ENCODE measurements at places on chromosomes 11 and 22.

DNA sequence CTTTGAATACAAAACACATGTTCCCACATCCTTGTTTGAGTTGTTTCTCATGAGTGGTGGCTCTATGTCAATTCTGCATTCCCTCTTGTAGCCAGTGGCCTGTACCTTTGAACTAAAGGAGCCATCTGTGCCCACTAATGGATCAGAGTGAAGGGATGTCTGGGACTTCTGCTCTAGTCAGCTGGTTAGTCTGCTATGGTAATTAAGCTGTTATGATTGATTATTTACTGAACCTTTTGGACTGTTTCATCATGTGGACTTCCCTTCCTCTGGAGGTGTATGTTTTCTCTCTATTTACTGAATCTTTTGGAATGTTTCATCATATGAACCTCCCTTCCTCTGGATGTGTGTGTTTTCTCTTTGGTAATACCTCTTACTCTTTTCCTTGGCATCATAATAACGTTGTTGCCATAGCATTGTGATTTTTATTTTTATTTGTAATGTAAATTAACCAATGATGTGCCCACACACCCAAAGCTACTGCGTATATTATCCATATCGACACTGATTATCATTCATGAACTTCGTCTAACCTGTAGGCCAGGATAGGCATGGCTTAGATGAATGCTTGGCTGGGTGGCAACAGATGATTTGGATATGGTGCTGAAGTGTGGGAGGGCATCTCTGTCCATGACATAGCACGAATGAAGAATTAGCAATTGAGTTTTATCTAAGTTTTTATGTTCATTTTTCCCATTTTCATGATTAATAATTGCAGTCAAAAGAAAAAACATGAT lies 112.3 kb upstream of the SORL1-AS1 start:
- DNase-seq = no peak

GRCh38 chr11:99592266-99592665 lies 571.5 kb downstream of the CNTN5 start:
- no peak for DNase-seq

GRCh38 chr11:57480409-57481137 lies 20.2 kb downstream of the RTN4RL2 start:
- DNase-seq = peak; percentile 51

- no peak for DNase-seq
Observed at GRCh38 chr22:25039754-25040153, 87.2 kb downstream of the KIAA1671 start.

- no peak for DNase-seq
Observed at GRCh38 chr11:19774817-19775580, 62.4 kb downstream of the NAV2 start.

- DNase-seq = no peak
Observed at GRCh38 chr22:45506816-45507360, 4.2 kb downstream of the FBLN1 start.

- DNase-seq = no peak
Observed at GRCh38 chr11:68652683-68653156, 31.6 kb upstream of the GAL start.

DNA sequence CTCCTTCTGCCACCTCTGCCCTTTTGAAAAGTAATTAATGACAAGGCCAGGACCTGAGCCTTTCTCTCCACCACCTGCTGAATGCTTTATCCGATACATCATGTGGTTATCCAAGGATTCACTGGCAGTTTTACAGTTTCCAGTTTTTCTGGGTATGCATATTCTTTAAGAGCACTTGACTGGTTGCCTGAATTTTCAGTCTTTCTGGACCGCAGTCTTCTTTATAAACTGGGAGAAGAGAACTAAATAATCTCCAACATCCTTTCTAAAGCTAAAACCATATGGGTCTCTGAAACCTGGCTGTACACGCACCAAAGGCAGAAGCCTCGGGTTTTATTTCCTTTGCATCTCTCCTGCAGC lies 65.1 kb downstream of the BTG4 start:
- DNase-seq = no peak

DNA sequence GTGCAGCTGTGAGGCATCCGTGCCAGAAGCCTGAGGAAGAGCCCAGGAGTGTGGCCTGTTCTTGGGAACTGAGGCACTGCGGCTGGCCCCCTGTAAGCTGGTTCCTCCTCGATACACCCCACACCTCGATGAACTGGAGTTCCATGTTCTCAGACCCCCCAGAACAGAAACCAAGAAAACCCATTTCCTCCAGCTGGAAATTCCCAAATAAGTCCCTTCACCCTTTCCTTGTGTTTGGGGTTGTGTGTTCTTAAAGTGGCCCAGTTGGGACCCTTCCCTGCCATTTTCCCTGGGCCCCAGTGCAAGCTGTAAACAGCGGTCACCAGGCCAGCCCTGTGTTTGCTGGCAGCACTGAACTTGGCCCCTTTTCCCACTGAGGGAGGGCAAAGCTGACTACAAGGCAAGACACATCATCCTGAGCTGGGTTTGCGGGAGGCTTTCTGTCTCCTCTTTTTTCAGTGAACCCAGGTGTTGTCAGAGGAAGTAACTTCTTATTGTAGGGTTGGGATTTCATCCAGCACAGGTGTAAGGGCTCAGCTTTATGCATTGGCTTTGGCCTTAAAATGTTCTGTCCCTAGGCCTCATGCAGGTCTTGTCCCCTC lies 60.1 kb upstream of the MPEG1 start:
- no peak for DNase-seq

- no peak for DNase-seq
Observed at GRCh38 chr11:44651535-44652155, 75.1 kb upstream of the TSPAN18 start.

DNA sequence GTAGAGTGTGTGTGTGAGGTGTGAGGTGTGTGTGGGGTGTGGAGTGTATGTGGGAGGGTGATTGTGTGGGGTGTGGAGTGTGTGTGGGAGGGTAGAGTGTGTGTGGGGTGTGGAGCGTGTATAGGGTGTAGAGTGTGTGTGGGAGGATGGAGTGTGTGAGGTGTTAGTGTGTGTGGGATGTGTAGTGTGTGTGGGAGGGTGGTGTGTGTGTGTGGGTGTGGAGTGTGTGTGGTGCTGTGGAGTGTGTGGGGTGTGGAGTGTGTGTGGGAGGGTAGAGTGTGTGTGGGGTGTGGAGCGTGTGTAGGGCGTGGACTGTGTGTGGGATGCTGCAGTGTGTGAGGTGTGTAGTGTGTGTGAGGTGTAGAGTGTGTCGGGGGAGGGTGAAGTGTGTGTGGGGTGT lies 356.1 kb downstream of the CADM1 start:
- no peak for DNase-seq

DNA sequence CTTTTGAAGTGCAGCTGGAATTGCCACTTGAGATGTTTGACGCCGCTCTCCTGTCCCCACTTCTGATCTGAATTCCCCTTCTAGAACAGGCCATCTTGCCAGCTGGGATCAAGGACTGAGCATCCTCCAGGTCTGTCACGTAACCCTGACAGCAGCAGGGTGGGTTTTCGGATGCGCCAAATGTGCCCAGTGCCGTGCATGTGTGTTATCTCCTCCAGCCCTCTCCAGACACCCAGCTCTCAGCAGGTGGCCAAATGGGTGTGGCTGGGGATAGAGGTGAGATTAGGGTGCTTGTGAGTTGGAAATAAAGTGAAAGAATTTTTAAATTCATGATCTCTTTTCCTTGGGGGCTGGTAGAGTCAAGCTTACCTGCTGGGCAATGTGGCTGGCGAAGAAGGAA lies 3.3 kb downstream of the OSBP2 start:
- no peak for DNase-seq

- no peak for DNase-seq
Observed at GRCh38 chr11:76054330-76054729, 152.0 kb downstream of the WNT11 start.

- no peak for DNase-seq
Observed at GRCh38 chr11:32881286-32881685, 11.3 kb upstream of the QSER1 start.

GRCh38 chr11:7543302-7543701 lies 29.5 kb downstream of the PPFIBP2 start:
- no peak for DNase-seq

DNA sequence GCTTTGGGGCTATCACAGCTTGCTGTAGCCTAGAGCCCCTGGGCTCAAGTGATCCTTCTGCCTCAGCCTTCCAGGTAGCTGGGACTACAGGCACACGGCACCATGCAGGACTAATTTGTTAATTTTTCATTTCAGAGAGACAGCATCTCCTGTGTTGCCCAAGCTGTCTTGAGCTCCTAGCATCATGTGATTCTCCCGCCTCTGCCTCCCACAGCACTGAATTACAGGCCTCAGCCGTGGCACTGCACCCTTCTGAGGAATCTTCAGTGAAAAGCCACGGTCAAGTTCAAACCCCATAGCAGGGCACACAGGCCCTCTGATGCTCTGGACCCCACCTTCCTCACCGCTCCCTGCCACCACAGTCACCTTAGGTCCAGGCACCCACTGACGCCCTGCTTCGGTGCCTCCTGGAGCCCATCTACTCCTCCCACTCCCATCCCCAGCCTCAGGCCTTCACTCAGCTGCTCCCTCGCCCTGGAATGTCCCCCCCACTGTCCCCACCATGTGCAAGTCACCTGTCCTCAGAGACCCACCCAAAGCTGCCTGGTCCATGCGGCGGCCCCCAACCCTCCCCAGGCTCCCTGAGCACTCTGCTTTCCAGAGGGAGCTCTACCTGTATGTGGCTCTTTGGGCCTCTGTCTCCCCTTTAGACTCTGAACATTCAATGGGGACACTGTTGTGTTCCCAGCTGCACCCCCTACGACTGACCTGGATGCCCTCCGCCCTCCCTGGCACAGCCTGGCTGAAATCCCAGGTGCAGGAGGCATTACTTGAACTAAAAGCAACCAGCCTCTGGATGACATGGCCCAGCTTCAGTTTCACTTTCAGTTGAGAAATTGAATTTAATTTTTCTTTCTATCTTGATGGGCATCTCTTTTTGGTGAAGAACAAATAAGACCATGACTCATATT lies 1.6 kb downstream of the APOL2 start:
- DNase-seq = peak; percentile 23

GRCh38 chr11:72829178-72829577 lies 15.0 kb downstream of the ATG16L2 start:
- DNase-seq = no peak

- no peak for DNase-seq
Observed at GRCh38 chr22:40108396-40108795, 69.3 kb upstream of the TNRC6B start.

GRCh38 chr11:61972112-61972671 lies 4.8 kb upstream of the FTH1 start:
- DNase-seq = no peak

DNA sequence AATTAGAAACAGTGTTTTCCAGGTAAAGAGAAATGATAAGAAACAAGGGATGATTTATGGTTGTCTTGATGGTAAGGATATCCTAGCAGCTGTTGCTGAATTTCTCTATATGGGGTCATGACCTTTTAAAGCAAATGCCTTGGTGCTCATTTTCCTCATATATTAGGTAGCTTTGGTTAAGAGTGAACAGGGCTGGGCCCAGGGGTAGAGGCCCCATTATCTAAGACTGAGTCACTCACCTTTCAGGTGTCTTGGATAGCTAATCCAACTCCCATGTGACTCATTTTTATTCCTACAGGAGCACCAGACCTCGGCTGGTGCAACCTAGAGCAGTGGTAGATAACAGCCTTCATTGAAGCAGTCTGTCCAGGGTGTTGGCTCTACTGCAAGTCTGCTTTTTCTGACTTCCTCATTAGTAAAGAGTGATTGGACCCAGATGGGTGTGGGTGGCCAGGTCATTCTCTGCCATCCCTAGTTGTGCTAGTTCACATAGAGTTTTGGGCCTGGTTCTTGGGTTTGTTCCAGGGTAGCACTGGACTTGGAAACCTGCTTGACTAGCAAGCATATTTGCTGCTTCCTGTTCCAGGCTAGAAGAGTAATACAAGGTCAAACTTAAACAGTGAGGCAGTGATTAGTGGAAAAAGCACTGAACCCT lies 37.4 kb downstream of the CTNND1 start:
- no peak for DNase-seq

GRCh38 chr11:5600374-5600851 lies 4.0 kb downstream of the TRIM6 start:
- DNase-seq = peak; percentile 18

GRCh38 chr22:23062616-23063538 lies 7.4 kb upstream of the GNAZ start:
- DNase-seq = no peak

- no peak for DNase-seq
Observed at GRCh38 chr11:110991661-110992355, 253.7 kb upstream of the POU2AF2 start.

DNA sequence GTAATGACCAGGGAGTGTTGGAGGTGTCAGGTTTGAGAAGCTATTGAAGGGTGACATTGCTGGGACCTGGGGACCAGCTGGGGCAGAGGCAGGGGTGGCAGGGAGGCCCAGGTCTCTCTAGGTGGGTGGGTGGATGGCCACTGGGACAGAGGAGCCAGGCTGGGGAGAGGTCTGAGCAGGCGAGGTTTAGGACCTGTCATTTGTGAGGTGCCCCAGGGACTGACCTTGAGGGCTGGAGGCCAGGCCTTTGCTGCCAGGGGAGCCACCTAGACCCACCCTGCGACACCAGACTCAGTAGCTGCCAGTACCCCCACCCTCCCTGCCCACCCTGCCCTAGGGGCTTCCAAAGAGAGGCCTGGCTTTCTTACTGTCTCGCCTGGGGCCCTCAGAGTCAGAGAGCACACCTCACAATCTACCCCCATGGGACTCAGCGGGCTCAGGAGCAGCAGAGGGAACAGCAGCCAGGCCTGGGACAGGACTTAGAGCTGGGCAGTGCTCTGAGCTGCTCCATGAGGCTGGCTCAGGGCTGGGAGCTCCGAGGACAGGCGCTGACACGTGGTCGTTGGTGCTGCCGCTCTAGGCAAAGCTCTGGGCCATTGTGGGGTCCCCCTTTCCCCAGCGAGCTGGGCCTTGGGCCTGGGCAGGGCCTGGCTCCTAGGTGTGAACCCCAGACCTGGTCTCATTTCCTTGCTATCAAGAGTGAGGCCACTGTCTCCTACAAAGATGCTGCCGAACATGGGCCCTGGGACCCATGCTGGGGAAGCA lies 28.6 kb upstream of the PPARA start:
- no peak for DNase-seq

GRCh38 chr11:99068832-99069231 lies 48.1 kb downstream of the CNTN5 start:
- no peak for DNase-seq

GRCh38 chr11:88348870-88349269 lies 11.3 kb upstream of the CTSC start:
- no peak for DNase-seq

All from stimulated activated CD4-positive, alpha-beta T cell treated with anti-CD3 and anti-CD28 coated beads, TNF-alpha, amount 100 ng/mL, for 4 hours (primary cell).